Peyer's patch (tissue), 4 donors: ENCODE measurements at places on chromosomes 2 and 18. TPM values are rescaled to one million over a fixed set of nuclear protein-coding genes. Genes with fewer than 3 reads are reported as not detected.
A peak's percentile ranks its signal among the peaks of the same experiment; 100 is the strongest.

DNA sequence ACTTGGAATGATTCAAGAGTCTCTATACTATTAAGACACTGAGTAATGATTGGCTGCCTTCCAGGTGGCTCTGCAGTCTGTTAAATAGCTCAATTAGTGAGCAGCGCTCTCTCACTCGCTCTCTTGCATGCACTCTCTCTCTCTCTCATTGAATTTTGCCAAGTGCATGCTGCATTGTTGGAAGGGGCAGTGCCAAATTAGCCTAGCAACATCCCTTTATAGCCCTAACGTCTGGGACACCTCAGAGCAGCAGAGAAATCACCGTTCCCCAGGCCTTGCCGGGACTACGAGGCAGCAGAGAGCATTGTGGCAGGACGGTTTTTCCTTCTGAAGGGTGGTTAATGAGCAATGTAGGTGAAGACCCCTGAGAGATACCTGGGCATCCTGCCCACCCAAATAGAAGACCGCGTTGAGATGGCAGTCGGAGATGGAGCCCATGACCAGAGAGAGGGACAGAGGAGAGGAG, 447.6 kb upstream of the POU3F3 start:
- no peak for DNase-seq

DNA sequence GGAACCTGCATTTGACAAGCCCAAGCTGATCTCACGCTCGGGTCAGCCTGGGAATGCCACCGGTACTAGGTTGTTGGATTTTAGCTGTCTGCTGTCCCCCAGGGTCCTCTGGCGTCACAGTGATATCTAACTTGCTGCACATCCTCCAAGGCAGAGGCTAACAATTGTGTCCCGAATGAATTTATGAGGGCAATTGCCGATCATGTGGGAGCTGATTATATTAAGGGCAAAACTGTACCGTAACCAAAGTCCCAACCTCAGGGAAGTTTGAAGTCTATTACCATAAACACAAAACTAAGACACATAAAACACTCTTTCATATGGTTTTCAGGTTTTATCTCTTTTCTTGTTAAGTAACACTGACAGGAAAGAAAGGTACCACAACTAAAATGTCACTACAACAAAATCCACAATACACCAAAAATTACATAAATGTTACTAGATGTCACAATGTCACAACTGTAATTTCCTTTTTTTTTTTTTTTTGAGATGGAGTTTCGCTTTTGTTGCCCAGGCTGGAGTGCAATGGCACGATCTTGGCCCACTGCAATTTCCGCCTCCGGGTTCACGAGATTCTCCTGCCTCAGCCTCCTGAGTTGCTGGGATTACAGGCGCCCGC, 6.7 kb downstream of the UXS1 start:
- no peak for DNase-seq

DNA sequence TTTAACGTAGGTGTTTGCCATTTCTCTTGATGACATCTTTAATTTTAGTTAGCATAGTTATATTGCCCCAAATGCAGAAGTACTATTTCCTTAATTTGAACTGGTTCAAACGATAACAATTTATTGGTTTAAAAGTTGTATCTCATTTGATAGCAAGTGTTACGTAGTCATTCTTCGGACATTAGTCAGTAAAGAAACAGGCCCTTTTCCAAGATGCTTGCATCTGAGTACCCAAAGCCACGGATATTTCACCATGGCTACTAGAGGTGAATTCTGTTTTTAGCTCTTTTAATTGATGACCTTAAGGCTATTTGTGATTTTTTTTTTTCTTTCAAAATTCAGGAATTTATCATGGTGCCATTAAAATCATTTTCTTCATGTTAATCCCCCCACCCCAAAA, 32.1 kb downstream of the GLS start:
- no peak for DNase-seq

- DNase-seq: no peak
Measured at GRCh38 chr2:38214209-38214717, 138.3 kb upstream of the CYP1B1 start.

- DNase-seq: no peak
Measured at GRCh38 chr2:201049455-201049854, 22.0 kb downstream of the HYCC2 start.

TCF23 gene
- total RNA-seq: not detected

DNA sequence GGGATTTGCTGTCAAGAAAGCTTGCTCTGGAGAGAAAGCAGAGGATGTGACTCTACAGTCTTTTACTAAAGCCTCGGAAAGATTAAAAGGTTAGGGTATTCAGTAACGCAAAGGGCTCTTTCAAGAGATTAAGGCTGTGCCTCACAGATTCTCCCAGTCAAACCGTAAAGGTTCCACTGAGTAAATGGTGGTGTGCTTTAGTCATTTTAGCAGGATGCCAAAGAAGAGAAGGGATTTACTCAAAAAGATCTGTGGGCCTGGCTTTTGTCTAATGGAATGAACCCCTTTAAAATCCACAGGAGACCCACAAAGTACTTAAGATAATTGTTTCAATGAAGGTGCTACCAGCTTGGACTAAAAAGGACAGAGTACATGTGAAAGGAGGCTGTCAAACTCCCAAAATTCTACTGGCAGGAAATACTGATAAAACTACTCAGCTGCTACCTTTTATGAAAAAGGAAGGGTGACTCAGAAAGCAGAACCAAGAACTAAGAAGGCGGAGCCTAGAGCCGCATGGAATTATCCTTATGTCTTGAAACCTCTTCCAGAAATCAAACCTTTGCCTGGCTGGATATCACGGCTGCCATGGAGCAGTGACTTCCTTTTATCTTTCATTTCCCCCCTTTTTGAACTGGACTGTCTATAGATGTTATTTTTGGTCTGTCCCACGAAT, 670.2 kb upstream of the ZEB2 start:
- no peak for DNase-seq

PLEK gene
- total RNA-seq: 4.8 TPM

MARCO gene
- total RNA-seq: 3.3 TPM

DNA sequence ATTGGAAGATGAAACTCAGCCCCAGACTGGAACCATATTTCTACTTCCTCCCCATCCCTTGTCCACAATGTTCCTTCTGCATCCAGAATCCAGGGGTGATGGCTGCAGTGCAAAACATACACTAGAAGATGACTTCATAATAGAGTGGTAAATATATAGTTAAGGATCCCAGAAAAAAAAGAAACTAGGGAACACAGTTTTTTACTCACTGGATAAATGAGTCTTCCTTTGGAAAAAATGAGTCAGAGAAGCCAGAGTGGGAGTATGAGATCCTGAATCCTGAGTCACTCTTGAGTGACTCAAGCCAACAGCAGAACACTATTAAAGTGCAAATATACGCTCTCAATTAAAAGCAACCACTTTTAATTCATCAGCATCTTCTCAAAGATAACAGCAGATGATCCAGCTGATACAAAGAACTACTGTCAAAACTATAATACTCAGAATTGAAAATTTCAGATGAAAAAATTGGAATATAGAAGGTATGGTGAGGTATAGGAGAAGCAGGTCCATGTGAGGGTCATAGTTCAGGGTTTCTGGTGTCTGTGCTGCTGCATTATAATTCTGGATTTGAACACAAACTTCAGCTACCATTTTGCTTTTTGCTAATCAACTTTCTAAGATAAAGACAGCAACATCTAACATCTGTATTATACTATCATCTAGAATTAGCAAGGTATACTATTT, 987.2 kb upstream of the CDH2 start:
- no peak for DNase-seq

GRCh38 chr2:100427627-100428258, 10.3 kb upstream of the CHST10 start:
- DNase-seq: peak; percentile 68

IL1B gene
- not detected for total RNA-seq

NEU4 gene
- total RNA-seq: 68.8 TPM

DNA sequence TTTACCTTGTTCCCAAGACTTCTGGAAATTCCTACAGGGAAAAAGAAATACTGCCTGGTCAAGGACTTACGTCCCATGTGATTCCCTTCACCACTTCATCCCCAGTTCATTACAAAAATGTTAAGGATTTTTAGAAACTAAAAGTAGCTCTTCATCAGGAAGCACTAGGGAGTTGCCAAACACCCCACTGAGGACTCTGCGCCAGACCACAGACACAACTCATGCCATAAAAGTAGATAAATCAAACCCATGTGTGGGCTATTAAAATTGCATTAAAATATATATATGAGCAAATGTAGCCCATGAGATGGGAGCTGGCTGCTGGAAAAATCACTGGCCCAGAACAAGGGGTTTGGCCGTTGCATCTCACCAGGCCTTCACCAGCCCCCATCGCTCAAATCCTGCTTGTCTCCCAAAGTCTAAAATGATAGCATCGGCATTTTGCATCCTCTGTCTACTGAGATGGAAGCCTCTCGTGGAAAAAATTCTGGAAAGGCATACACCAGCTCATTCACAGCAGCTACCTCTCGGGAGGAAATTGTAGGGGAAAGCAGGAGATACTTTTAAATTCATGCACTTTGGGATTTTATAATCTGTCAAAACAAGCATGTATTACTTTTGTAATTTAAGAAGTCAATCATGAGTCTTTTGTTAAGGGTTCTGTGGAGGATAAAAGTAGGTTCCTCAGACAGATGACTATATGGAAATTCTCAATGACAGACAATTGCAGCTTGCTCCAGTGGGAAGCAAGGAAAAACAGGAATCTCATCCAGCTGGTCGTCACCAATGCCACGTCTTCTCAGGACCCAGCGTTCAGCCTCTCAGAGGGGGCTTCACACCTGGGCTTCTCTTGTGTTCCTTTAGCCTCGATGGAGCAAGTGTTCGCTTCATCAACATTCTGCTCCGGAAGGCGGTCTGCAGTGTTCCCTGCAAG, 113.9 kb downstream of the MREG start:
- DNase-seq: no peak

ERFE gene
- 0.53 TPM for total RNA-seq

DNA sequence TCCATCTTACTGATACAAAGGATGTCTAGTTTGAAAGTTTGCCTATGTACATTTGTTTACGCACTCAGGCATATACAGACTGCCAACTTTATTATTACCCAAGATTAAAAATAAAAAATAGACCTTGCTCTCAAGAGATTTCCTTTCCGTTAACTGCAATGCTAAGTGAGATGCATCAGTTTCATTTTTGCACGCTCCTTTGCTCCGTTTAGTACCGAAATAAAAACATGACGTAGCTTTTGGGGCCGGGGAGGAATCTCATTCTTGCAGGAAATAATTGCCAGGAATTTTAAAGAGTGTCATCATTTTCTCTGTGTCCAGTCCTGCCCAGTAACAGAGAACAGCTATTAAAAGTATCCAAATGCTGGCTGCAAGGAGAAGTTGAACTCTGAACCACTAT, 169.5 kb downstream of the SLC8A1 start:
- no peak for DNase-seq

IL1R1 gene
- 20.0 TPM for total RNA-seq

DNA sequence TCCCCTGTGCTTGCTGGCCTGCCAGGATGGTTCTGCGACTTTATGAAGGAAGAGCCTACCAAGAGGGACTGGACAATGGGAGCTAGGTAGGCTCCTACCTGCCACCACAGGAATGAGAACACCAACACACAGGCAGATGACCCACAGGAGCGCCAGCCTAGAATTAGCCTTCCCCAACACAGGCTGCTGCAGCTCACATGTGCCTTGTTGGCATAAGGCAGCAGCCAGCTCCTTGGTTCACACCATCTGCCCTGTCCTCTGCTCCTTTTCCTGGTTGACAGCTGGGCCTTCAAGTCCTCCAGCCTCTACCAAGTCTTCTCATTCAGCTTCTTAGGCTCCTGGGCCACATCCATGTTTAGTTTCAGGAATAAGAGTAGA, 705.4 kb upstream of the RAB6C start:
- no peak for DNase-seq
